Thoracic aorta (tissue), 2 donors: ENCODE measurements at places on chromosomes 4 and X. TPM values are rescaled to one million over a fixed set of nuclear protein-coding genes. Genes with fewer than 3 reads are reported as not detected.

AREG gene
- 54.3 TPM for total RNA-seq

GRCh38 chr4:98663226-98664006 is 5.0 kb upstream of the TSPAN5 start:
- DNase-seq, result no peak

GAB3 gene
- total RNA-seq, result 9.2 TPM

DNA sequence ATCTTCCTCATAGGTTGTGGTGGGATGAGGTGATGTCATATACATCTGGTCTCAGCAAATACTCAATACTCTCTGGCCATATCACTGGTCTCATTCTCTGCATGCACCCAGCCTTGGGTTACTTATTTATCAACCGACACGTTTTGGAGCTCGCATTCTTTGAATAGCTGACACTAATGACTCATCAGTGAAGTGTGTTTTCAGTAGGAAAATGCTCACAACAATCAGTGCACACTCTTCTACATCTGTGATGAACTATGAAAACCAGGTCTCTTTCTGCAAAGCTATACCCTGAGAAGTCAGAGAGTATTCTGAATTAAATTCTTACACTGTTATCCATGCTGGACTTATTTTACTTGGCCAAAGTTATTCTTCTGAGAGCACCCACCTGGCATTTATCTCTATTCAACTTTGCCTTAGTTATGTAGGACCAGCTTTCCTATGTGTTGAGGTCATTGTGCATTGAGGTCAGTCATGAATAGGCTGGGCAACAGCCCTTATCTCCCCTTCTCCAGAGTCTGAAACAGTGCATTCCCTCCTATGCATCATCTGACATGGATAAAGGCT is 58.7 kb upstream of the DHX15 start:
- no peak for DNase-seq

FAM241A gene
- 7.5 TPM for total RNA-seq
